ENCODE measurements at places on chromosomes 5 and 9.

- no peak for DNase-seq
Observed at GRCh38 chr5:97076098-97076497, 66.3 kb downstream of the LIX1 start.

GRCh38 chr5:180040287-180041214 is 31.0 kb downstream of the RNF130 start:
- no peak for DNase-seq

- no peak for DNase-seq
Observed at GRCh38 chr5:179614745-179615144, 8.7 kb downstream of the HNRNPH1 start.

DNA sequence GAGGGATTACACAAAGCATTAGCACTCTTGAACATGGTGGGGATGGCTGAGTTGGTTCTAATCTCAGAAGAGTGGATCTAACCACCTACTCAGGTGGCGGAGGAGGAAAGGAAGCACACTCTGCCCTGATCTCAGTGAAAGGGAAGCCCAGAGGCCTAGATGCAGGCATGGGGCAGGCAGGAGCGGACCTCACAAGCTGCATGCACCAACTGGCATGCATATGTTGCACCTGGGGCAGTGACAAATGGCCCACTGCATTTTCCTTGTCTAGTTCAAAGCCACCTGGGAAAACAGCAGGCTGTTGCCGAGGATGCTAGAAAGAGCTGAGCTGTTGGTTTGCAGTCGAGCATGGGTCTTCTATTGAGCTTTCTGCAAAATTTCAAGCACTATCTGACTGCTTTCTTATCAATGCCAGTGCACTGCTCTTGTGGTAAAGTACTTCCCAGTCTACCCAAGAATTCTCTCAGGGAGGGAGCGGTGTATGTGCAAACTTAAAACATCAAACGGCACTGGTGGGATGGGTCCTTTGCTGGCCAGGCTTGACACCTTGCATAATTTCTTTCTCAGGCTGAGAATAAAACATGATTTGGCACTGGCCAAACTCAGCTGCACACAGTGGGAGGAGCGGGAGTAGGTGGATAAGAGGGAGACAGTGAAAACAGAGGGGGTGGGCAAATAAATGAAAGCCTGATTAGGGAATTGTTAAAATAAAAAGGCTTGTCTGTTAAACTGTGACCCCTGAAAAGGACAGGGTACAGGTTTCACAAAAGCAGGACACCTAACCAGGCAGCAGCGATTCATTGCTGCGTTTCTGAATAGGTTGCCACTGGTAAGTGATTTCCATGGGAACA is 108.9 kb downstream of the MARCHF3 start:
- DNase-seq = no peak

GRCh38 chr5:157665467-157666070 is 5.8 kb upstream of the C5orf52 start:
- DNase-seq = no peak

GRCh38 chr9:18982262-18982620 is 50.8 kb downstream of the SAXO1 start:
- no peak for DNase-seq

GRCh38 chr5:135114759-135115158 is 80.7 kb upstream of the PITX1 start:
- DNase-seq = no peak

DNA sequence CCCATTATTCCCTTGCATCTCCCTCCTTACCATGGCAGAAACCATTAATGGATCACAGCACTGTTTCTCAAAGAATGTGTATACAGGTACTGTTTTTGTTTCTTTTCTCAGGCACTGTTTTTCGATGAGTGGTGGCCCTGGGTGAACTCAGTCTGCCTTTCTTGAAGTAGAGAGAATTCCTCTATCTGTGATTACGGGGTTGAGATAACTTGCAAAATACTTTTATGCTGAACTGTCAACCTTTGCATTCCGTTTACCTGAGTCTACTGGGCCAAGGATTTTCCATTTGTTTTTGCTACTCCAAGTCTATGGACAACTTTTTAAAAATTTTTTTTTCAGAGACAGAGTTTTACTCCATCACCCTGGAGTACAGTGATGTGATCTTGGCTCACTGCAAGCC is 82.7 kb upstream of the CLINT1 start:
- no peak for DNase-seq

GRCh38 chr5:150134198-150134588 is 21.5 kb downstream of the PDGFRB start:
- DNase-seq = no peak

GRCh38 chr9:111294691-111295451 is 35.2 kb downstream of the OR2K2 start:
- no peak for DNase-seq

GRCh38 chr9:114372921-114373448 is 14.8 kb downstream of the AKNA start:
- DNase-seq = peak; percentile 88

- no peak for DNase-seq
Observed at GRCh38 chr5:156587012-156587411, 260.0 kb downstream of the SGCD start.

GRCh38 chr5:54886866-54887265 is 98.5 kb downstream of the ESM1 start:
- DNase-seq = no peak

GRCh38 chr5:172525996-172526360 is 71.7 kb upstream of the SH3PXD2B start:
- no peak for DNase-seq

DNA sequence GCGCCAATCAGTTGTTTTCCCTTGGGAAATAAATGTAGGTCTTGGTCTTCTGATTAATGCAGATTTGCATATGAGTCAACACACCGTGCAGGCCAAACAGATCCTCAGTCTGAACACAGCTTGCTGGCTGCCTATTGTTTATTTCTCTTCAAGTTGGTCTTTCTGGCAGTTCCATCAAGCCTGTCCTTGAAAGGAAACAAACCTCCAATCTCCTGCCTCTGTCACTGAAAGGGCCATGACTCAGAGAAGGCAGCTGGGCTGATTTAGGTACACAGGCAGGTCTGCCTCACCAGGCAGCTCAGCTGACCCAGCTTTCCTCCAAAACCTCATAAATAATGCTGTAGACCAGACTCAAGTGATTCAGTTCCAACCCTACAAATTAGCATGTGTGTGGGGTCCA is 175.9 kb downstream of the MAN2A1 start:
- DNase-seq = no peak

DNA sequence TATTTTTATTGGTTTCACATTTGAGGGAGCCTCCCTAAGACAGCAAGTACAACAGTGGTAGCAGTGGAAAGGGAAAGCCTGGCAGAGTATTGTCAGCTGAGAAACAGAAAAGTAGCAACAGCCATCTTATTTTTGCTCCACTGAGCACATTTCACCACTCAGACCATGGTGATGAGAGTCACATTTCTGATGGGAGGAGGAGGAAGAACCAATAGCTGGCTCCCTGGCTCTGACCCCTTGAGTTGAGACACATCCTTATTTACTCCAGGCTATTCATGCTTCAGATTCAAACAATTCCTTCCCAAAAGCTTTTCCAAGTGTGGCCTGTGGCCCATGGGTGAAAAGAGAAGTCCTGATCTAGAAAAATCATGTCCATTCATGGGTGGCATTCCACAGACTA is 236.3 kb downstream of the ARHGAP26 start:
- no peak for DNase-seq

- DNase-seq = no peak
Observed at GRCh38 chr9:128120061-128120740, 7.3 kb downstream of the PTGES2 start.

DNA sequence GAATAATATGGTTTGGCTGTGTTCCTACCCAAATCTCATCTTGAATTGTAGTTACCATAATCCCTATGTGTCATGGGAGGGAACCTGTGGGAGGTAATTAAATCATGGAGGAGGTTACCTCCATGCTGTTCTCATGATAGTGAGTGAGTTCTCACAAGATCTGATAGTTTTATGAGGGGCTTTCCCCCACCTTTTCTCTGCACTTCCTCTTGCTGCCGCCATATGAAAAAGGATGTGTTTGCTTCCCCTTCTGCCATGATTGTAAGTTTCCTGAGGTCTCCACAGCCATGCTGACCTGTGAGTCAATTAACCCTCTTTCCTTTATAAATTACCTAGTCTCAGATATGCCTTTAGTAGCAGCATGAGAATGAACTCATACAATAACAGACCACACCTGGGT is 63.7 kb upstream of the PRR16 start:
- DNase-seq = no peak

DNA sequence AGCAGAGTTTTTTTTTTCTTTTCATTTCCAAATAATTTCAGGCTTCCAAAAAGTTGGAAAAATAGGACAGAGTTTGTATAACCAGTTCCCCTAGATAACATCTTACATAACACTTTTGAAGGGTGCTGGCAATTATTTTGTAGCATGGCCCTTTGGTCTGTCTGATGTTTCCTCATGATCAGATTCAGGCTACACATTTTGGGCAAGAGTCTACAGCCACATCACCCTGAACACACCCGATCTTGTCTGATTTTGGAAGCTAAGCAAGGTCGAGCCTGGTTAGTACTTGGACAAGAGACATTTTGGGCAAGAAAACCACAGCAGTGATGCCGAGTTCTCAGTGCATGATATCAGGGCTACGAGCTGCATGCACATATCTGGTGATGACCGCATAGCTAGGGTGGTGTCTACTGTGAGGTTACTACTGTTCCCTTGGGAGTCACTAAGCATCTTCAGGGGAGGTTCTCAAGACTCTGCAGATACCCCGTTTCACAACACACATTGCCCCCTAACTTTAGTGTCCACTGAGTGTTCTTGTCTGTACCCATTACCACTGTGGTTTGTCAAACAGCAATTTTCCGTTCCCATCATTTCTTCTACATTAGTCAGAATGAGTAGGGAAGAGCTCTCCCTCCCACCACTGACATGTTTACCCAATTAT is 86.2 kb downstream of the TTC39B start:
- no peak for DNase-seq
